Hematopoietic multipotent progenitor cell treated with erythropoietin and hydrocortisone succinate and interleukin-3 and kit ligand, for 4 days (in vitro differentiated cells): ENCODE measurements at places on chromosomes 5 and 9.
A peak's percentile ranks its signal among the peaks of the same experiment; 100 is the strongest.

GRCh38 chr5:135076051-135076491, 42.0 kb upstream of the PITX1 start:
- DNase-seq = no peak

DNA sequence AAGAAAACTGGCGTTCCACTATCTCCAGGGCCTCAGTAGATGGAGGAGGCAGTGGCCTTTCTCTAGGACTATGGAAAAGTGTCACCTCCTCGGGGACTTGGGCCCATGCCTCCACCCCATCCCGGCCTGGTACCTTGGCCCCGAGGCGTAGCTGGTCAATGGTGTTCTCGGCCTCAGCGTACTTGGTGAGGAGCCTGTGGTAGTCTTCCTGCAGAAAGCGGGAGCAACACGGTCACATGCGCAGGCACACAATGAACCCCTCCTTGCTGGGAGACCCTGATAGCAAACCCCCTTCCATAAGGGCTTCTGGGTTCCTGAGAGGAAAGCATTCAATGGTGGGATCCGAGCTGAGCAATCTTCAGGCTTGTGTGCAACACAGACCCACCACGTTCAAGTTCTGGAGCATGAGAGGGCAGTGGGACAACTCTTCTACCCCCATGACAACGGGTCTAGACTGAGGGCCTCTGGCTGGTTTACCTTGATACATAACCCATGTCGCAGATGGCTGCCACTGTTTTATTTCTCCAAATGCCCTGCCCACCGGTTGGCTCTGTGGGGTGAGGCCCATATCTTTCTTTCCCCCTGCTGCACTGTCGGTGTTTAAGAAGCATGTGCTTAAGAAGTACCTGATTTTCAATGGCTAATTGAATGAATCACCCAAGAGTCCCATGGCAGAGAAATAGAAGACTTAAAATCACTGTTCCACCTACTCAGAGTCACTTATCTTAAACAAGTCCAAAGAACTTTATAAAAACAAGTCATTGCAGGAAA, 13.6 kb downstream of the AKNA start:
- peak; percentile 30 for DNase-seq

- DNase-seq = no peak
Measured at GRCh38 chr5:50749873-50750272, 83.4 kb downstream of the PARP8 start.

GRCh38 chr9:99169086-99169485, 52.7 kb downstream of the ALG2 start:
- no peak for DNase-seq

GRCh38 chr5:43303242-43303641, 10.0 kb downstream of the HMGCS1 start:
- DNase-seq = no peak

DNA sequence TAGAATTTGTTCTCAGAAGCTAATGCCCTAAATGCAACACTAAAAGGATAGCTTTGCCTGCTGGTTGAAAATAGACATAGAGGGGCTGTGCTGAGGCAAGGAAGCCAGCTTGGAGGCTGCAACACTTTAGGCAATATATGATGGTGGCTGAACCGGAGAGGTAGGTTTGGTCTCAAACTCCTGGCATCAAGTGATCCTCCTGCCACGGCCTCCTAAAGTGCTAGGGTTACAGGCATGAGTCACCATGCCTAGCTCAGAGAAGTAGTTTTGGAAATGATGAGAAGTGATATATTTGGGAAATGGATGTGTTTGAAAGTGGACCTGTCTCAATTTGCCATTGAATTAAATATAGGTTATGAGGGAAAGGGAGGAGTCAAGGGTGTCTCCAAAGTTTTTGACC, 10.0 kb downstream of the DUSP1 start:
- no peak for DNase-seq

GRCh38 chr9:90985631-90986030, 184.0 kb downstream of the SYK start:
- DNase-seq = no peak

GRCh38 chr9:9924376-9924775, 688.4 kb downstream of the PTPRD start:
- peak; percentile 49 for DNase-seq

- no peak for DNase-seq
Measured at GRCh38 chr9:128553728-128554127, 1.3 kb downstream of the SPTAN1 start.

DNA sequence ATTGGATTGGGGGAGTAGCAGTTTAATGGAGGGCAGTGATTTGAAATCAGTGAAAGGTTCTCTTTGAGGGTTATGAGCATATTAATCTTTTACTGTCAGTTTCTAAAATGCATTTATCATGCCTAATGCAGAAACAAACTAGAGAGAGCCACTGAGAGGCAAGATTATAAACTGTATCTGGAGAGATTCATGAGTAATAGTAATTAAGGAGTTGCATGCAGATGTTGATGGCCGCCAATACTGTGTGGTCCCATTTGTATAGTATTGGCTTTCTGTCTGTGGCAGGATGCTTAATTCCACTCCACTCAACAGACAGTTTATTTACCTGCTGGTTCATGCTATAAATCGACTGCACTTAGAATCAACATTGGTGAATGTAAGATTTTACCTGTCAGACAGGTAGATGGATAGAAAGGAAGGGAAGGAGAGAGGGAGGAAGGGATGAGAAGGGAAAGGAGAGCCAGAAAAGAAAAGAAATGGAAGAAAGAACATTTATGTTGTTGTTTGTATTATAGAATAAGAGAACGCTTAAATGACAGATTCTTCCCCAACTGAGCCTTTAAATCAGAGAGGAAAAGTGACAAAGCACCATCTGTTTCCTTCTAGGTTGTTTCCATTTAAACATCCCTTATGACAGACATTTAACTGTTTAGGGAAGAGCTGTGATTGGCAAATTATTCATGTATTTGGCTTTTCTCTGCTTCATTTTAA, 146.5 kb downstream of the PAM start:
- no peak for DNase-seq
